Stimulated activated CD8-positive, alpha-beta memory T cell treated with anti-CD3 and anti-CD28 coated beads, Interleukin-4, amount 100 ng/mL, for 4 hours (primary cell): ENCODE measurements at places on chromosomes 4 and X.

GRCh38 chr4:98921292-98921691 is 7.6 kb downstream of the EIF4E start:
- DNase-seq, result no peak

DNA sequence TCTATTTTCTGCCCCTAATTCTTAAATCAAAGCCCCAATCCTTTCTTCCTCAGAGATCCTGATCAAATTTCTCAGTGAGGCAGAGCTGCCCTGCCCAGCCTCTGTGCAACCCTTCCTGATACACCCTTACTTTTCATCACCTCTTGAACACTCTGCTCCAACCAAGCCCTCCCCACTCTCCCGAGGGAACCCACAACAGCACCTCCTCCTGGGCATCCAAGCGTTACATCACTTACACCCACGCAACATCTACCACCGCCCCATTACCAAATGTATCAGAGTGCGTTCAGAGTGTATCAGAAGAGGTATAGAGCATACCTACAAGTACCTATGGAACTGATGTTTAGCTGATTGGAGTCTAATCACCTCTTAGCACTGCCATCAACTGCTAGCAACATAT is 186.5 kb downstream of the RAP1GDS1 start:
- no peak for DNase-seq

DNA sequence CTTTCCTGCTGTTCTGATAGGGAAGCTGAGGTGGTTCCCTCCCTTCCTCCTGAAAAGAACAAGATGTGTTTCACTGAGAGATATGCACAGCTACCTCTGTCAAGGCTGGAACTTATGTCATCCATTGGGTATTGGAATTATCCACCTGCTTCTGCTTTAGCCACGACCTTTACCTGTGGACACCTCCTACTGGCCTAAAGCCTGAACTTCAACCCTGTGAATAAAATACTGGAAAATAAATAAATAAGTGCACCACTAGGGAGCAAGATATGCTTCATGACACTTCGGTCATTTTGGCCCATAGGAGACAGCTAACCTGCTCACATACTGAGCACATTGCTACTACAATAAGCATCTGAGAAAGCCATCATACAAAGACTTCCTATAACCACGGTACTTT is 419.9 kb upstream of the NWD2 start:
- DNase-seq, result no peak

GRCh38 chr4:137599734-137600133 is 67.4 kb upstream of the PCDH18 start:
- DNase-seq, result no peak

- no peak for DNase-seq
Measured at GRCh38 chrX:131942034-131942433, 81.1 kb upstream of the STK26 start.

DNA sequence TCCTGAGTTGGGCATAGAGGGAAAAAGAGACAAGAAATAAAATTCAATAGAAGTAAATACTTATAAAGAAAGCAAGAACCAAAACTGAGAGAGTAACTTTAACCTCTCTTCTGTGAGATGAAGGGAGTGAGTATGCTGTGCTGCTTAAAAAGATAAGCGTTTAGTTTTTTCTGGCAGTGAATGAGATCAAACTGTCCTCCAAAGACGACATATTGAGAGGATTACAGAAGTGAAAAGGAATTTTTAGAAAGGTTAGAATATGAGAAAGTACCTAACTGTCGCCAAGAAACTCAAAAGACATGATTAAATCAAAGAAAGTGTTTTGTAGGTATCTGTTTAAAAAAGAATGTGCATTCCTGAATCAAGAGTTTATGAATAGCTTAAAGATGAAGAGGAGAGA is 16.0 kb downstream of the GAB1 start:
- no peak for DNase-seq

- no peak for DNase-seq
Measured at GRCh38 chrX:53050841-53051240, 2.3 kb downstream of the GPR173 start.

- no peak for DNase-seq
Measured at GRCh38 chrX:51487960-51488267, 8.5 kb downstream of the NUDT11 start.

DNA sequence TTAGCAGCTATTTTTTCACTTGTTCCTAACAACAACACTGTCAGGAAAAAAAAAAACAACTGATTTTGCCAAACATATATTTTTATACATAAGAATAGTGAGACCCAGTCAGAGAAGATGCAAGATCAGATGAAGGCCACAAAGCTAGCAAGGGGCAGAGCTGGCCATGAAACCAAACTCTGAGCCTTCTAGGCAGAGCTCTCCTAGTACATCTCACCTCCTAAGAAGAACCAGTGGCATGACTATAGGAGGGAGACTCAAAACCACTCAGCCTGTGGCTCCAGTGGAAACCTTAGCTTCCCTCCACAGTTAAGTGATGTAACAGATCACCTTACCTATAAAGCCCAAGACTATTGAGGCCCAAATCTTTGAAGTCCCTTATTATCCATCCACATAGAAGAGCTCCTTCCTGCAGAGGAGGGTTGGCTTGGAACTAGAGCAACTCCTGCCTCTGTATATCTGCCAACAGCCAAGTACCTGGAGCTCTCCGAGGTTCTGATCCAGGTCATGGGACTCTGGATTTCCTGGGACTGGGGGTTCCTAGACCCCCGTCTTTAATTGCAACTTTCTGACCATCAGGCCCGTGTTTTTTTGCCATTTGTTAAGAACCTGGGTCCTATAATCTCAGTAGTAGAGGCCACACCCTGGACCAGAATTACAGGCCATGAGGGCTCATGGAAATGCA is 136.5 kb downstream of the SH3KBP1 start:
- no peak for DNase-seq

DNA sequence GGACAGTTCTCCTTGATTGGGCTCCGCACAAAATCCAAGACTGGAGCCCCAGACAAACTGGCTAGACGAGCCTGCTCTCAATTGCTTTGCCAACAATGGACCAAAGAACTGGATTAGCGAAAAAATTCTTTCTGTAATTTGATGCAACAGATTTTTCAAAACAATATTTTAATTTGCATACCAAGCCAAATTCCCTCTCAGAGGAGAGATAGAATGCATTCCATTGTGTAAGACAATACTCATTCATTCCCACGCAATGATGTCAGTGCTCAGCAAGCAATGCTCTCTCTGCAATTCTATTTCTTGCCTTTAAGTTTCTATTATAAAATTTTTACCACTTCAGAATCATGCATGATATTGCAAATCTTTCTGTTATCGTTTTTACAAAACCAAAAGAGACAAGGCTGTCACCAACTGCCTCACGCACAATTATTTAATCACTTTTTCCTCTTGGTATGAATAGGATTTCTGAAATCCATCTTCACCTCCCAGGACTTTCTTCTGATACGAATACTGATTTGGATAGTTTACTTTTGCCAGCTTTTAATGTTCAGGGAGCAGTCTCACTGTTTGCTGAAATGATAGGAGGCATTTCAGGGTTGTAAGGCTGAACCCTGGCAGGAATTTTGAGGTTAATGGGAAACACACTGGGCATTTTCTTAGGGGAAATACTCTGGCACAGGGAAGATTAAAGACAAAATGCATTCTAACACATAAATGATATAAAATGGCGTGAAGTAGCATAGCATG is 46.1 kb upstream of the HCCS start:
- no peak for DNase-seq

- no peak for DNase-seq
Measured at GRCh38 chr4:24137671-24138601, 248.1 kb upstream of the PPARGC1A start.

DNA sequence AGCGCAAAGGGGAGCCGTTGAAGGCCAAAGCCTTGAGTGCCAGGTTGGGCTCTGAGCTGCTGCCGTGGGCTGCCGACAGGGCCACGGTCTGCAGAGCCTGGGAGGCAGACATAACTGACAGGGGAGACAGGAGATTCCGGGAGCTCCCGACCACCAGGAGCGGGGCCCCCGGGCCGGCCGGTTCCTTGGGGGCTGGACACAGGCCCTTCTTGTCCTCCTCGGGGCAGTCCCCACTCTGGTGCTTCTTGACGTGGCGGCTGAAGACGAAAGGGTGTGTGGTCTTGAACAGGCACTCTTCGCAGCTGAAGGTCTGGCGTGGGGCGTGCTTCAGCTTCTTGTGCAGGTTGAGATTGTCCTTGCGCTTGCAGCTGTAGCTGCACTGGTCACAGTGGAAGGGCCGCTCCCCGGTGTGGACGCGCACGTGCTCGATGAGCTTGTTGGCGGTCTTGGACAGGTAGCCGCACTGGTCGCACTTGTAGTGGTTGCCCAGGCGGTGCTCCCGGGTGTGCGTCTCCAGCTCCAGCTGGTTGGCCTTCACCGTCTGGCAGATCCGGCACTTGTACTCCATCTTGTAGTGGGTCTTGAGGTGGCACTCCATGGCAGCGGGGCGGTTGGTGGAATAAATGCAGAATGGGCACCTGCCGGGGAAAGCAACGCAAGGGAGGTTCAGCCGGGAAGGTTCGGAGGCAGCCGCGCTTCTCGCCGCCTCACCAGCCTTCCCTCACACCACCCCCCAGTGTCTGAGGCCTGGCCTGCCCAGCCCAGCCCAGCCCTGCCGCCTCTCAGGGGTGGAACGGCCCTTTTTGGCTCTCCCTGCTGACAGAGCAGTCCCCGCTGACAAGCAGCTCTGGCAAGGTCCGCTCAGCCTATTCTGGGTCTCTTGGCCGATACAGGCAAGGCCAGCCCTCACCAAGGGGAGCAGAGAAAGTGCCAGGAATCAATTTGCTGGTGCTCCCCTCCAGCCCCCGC is 81.3 kb downstream of the C4orf51 start:
- DNase-seq, result no peak

GRCh38 chr4:99043346-99043745 is 45.2 kb downstream of the ADH5 start:
- DNase-seq, result no peak

- DNase-seq, result no peak
Measured at GRCh38 chrX:100625985-100626491, 10.6 kb downstream of the TSPAN6 start.

DNA sequence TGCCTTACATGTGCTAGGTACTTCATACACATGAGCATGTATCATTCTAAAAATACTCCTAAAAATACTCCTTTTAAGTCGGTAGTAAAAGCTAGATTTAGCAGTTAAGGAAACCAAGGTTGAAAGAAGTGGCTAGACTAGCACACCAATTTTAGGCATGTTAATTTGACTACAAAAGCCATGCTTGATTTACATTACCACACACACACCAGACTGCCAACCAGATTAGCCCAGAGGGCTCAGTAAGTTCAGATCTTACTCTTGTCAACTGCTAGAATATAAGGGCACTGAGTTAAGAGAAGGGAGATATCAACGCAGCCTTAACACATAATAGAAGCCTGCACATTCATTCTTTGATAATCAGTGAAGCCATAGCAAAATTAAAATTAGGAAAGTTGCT is 117.9 kb downstream of the MID1IP1 start:
- DNase-seq, result no peak

DNA sequence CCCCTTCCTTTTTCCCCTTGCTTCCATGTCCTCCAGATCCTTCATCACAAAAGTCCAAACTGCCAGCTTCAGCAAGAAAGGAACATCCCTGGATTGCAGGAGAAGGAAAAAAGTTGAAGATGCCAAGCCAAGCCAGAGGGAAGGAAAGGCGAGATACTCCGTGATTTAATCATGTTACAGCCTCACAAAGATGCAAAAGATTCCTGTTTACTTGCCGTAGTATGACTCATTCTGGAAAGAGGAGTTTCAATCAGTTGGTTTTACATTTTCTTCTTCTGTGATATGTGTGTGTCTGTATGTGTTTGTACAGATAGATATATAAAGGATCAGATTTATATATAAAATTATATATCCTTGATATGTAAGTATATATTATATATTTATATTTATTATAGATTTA is 69.3 kb downstream of the BTC start:
- no peak for DNase-seq
